ENCODE measurements at places on chromosomes 5 and 9. TPM values are rescaled to one million over a fixed set of nuclear protein-coding genes. Genes with fewer than 3 reads are reported as not detected.
A peak's percentile ranks its signal among the peaks of the same experiment; 100 is the strongest.

The NR2F1 gene
- not detected for total RNA-seq

The IRX2 gene
- not detected for total RNA-seq

- no peaks in the 10 kb centered on the region for H3K36me3 ChIP-seq
- no peak for DNase-seq
- H3K27ac ChIP-seq: peak overlapping the region; percentile 93
These were observed 1.5 kb upstream of the NSMF start for GRCh38 chr9:137460363-137461315.

- no peak for DNase-seq
- H3K4me1 ChIP-seq: no peaks in the 10 kb centered on the region
- H3K27ac ChIP-seq: no peak overlapping the region
- H3K36me3 ChIP-seq: no peaks in the 10 kb centered on the region
- no peaks in the 10 kb centered on the region for H3K27me3 ChIP-seq
These were observed 249.9 kb downstream of the NTRK2 start for GRCh38 chr9:84919440-84919839.

The SLC6A19 gene
- not detected for total RNA-seq

DNA sequence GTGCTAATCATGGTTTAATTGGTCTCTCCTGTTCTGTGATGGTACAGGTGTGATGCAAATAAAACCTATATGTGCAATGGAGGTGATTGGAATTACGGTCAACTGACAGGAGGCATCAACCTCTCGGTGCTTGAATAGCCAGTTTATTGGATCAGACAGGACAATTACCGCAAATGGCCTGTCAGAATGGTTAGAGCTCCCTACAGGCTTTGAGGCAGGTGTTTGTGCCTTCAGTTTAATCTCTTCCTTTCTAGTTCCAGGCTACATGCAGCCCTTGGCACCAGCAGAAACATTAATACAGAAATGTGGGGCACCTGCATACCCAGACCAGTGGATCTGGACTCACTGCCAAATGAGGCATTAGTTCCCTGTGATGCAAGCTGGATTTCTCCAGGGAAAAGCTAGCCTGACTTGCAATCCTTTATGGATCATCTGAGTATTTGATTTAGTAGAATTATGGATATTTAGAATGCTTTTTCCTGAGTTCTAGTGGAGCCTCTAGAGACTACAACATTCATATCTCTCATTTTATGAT is 128.6 kb downstream of the MAT2B start:
- no peaks in the 10 kb centered on the region for H3K27me3 ChIP-seq
- H3K4me3 ChIP-seq: no peak overlapping the region
- no peak for DNase-seq
- no peak overlapping the region for H3K27ac ChIP-seq

DNA sequence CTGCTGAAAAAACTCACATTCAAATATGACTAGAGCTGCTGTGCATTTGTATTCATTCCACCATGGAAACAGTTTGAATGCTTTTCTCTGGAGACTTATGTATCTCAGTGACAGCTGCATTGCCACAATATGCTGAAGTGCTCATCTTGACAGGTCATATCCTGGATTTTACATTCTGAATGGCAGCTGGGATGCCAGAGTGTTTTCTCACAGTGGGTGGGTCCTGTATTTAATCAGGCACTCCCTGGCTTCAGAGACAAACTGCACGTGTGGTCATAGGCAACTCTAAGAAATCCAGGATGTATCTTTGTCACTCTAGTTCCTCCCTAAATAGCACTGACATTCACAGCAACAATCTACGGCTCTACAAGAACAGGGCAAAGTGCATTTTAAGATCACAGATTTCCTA is 75.6 kb downstream of the ST8SIA4 start:
- DNase-seq: no peak
- H3K27ac ChIP-seq: no peak overlapping the region
- no peak overlapping the region for H3K4me3 ChIP-seq
- H3K36me3 ChIP-seq: no peaks in the 10 kb centered on the region

The ICE1 gene
- 46.5 TPM for total RNA-seq

The SIMC1 gene
- 22.5 TPM for total RNA-seq

- no peak overlapping the region for H3K27ac ChIP-seq
- H3K4me1 ChIP-seq: no peaks in the 10 kb centered on the region
- no peak for DNase-seq
- H3K27me3 ChIP-seq: no peaks in the 10 kb centered on the region
- H3K4me3 ChIP-seq: no peak overlapping the region
- H3K36me3 ChIP-seq: no peaks in the 10 kb centered on the region
These were observed 346.5 kb upstream of the ADAMTSL1 start for GRCh38 chr9:18127499-18127875.

The SLC25A2 gene
- 0.27 TPM for total RNA-seq

All from naive thymus-derived CD4-positive, alpha-beta T cell (primary cell).